ENCODE measurements at places on chromosomes 12 and 14.

DNA sequence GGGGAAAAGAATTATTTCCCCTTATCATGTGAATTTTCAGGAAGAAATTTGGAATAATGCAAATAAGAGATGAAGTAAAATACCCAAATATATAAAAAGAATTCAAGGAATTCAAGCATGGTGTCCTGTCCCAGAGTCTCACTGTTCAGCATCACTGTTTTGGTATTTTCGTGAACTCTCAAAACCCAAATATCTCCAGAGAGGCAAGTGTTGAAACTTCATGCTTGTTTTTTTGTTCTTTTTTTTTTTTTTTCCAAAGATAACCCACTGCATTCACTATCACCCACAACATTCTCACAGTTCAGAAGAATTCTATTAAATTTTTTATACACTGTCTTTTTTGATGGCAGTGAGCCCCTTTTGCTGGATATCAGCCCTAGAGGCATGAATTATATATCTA, 354.9 kb downstream of the DIO2 start:
- DNase-seq = no peak

DNA sequence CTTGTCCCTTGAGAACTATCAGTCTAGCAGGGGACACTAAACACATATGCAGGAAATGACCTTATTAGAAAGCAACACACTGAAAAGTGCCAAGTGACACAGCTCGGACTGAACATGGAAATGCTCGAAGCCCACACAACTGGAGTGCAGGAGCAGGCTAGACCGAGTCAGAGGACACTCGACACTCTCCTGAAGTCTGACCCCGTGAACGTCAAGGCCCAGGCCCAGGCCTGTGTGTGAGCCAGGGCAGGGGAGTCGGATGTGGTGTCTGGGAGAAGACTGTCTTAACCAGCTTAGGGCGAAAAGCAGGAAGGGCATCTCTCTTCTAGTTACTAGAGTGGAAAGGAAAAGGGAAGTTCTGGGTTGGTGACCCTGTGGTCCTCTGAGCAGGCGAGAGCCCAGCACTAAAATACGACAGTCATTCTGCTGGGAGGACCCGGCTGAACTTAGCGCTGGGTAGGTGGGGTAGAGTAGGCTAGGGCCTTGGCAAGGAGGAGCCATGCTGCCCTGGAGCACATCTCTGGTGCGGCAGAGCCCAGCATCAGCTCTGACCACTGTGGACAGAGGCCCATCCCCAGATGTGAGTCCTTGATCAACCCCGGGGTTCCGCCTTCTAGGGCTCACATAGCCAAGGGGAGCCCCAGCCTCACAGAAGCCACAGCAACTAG, 93.0 kb downstream of the NTF3 start:
- DNase-seq = no peak

- DNase-seq = no peak
Observed at GRCh38 chr12:13635709-13636108, 345.7 kb downstream of the GRIN2B start.

DNA sequence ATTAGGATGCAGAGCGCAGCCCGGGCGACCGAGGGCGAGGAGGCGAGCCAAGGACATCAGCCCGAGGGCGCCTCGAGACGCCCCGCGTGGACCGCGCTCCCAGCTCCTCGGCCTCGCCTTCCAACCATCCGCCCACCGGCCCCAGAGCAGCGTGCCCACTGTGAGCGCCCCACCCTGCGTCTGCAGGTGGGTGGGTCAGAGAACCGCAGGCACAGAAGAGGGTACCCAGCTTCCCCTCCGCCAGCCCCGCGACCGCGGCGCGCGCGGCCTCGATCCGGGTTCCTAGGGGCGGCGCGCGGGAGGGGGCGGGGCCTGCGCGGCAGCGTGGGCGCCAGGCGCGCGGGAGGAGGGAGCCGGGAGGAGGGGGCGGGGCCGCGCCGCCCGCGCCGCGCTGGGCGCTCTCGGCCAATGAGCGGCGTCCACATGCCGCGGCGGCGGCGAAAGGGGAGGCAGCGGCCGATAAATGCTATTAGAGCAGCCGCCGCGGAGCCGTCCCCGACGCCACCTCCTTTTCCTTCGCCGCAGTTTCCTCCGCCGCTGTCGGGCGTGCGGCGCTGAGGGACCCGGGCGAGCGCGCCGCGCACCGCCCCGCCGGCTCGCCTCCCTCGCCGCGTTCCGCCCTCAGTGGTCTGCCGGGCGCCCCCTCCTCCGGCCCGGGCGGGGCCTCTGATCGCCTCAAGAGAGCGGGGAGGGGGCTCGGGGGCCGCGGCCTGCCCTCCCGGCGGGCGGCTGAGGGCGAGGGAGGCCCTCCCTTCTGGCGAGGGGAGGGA, at the start of gene ATP2A2:
TSS of gene ATP2A2 (plus strand) at position 469 of the 770 bp plus-strand sequence. CDS start 543 bp downstream, outside the sequence.
- peak; percentile 82 for DNase-seq

- DNase-seq = no peak
Observed at GRCh38 chr12:115638733-115639647, 638.5 kb downstream of the MED13L start.

DNA sequence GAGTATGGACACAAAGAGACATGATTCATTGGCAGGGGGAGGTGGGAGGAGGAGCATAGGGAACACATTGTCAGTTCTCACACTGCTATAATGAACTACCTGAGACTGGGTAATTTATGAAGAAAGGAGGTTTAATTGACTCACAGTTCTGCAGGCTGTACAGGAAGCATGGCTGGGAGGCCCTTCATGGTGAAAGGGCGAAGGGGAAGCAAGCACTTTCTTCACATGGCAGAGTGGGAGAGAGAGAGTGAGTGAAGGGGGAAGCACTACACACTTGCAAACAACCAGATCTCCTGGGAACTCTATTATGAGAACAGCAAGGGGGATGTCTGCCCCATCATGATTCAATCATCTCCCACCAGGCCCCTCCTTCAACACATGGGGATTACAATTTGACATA, 391.8 kb downstream of the BMP4 start:
- DNase-seq = no peak

GRCh38 chr12:40152783-40153383, 47.0 kb upstream of the SLC2A13 start:
- DNase-seq = peak; percentile 55

- no peak for DNase-seq
Observed at GRCh38 chr12:22529281-22530060, 14.9 kb downstream of the C2CD5 start.

DNA sequence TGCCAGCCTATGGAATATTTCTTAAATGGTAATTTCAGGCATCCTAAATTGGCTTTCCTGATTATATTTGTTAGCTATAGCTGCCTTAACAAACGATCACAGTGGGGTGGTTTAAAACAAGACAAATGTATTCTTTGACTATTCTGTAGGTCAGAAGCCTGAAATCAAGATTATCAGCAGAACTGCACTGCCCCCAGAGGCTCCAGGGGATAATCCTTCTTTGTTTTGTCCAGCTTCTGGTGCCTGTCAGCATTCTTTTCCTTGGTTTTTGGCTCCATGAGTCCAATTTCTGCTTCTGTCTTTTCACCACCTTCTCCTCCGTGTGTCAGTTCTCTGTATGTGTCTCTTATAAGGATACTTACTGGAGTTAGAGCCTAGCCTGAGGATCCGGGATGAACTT, 1282.2 kb upstream of the USP15 start:
- no peak for DNase-seq

- no peak for DNase-seq
Observed at GRCh38 chr12:27237790-27238771, 6.0 kb upstream of the STK38L start.

- DNase-seq = no peak
Observed at GRCh38 chr12:123895451-123895850, 77.2 kb downstream of the CCDC92 start.

DNA sequence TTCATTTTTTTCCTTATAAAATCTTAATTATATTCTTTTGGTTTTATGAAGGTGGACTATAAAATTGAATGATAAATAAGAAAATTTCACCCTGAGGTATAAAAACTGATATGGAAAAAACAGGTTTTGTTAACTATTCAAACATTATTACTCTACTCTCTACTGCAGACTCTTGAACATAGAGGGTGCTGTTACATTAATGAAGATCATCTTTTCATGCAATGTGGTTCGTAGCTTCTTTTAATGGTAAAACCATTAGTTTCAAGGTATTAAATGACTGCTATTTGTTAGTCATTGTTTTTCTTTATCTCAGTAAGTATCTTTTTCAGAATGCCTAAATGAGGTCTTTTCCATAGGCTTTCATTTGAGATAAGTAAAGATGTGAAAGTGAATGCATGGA, 510.4 kb downstream of the SLC16A7 start:
- no peak for DNase-seq

GRCh38 chr12:91239481-91239880, 56.9 kb upstream of the DCN start:
- no peak for DNase-seq

- no peak for DNase-seq
Observed at GRCh38 chr12:16939871-16940306, 333.9 kb upstream of the LMO3 start.

- no peak for DNase-seq
Observed at GRCh38 chr12:85531341-85531740, 251.3 kb downstream of the ALX1 start.

DNA sequence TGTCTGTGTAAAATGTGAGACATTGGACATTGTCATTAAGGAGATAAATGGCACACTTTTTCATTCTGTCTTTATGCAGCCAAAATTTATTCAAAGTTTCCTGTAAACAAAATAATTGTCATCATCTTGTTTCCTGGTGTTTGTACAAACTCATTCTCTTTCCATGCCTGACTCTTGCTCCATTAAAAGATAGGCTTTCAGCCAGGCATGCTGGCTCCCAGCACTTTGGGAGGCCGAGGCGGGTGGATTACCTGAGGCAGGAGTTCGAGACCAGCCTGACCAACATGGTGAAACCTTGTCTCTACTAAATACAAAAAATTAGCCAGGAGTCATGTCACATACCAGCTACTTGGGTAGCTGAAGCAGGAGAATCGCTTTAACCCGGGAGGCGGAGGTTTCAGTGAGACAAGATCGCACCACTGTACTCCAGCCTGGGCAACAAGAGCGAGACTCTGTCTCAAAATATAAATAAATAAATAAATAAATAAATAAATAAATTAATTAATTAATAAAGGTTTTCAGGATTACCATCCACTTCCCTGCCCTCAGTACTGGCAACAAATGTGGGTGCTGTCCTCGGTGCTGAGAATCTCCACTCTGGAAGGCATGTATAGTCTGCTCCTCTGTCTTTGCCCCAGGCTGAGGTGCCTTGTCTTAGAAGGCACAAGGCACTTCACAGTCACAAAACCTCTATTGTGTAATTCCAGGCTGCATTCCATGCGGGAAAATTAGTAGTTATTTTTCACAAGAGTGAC, 83.2 kb downstream of the PAH start:
- DNase-seq = no peak

DNA sequence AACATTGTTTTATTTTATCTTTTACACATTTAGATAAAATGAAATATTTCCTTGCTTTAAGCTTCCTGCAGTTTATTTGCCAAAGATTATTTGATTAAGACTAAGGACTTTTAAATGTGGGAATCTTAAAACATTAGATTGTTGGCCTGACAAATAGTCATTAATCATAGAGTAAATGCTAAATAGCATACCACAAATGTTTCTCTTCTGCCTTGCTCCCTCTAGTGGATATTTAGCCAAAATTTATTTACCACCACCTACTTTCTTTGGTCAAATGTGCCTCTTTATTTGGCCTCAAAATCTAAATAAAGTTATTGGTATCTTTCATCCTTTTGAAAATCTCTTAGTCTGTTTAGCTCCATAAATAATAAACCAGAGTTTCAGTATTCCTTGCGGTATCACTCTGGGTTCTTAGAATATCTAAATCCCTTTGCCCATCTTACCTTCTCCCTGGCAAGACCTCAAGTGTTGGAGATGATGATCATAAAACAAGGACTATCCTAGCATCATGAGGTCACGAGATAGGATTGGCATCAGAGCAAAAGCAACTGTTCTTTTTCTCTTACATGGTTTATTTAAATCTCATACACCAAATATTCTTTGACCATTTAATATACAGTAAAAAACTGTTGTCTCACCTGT, 150.6 kb upstream of the AEBP2 start:
- DNase-seq = no peak

GRCh38 chr14:56120091-56120691, 2.0 kb downstream of the PELI2 start:
- DNase-seq = no peak

GRCh38 chr12:49970658-49971057, 2.1 kb upstream of the AQP6 start:
- DNase-seq = no peak

DNA sequence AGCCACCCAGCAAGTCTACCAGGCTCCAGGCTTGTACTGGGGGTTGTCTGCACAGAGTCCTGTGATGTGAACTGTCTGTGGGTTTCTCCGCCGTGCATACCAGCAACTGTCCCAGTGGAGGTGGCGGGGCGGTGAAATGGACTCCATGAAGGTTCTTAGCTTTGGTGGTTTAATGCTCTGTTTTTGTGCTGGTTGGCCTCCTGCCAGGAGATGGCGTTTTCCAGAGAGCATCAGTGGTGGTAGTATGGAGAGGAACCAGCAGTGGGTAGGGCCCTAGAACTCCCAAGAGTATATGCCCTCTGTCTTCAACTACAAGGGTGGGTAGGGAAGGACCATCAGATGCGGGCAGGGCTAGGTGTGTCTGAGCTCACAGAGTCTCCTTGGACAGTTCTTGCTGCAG, 303.8 kb downstream of the TMEM121 start:
- no peak for DNase-seq

GRCh38 chr14:68060198-68060597, 240.6 kb downstream of the RAD51B start:
- DNase-seq = no peak

- DNase-seq = no peak
Observed at GRCh38 chr12:95829395-95829794, 29.4 kb upstream of the SNRPF start.

DNA sequence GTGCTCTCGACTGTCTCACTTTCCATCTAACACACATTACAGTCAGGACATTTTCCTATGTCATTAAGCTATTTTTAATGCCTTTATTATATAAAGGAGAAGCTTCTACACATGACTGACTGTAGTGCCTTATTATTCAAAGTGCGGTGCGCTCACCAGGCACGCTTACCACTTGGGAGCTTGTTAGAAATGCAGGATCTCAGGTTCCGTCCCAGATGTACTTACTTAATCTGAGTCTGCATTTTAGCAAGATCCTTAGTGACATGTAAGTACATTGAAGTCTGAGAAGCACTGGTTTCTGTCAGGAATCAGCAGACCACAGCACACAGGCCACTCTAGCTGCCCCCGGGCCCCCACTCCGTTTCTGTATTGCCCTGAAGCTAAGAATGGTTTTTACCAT, 44.7 kb upstream of the MDM1 start:
- DNase-seq = no peak

DNA sequence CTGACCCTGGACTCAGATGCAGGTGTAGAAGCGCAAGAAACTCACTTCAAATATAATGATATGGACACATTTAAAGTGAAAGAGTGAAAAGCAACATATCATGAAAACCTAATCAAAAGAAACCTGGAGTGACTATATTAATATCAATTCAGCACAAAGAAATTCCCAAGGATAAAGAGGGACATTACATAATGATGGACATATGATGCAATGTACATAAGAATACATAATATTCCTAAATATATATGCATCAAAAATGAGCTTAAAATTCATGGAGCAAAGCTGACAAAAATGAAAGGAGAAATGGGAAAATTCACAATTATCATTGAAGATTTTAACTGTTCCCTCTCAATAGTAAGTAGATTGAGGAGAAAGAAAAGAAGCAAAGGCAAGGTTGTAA, 24.6 kb downstream of the PTPRR start:
- DNase-seq = no peak

- no peak for DNase-seq
Observed at GRCh38 chr14:98162856-98163805, 1108.9 kb downstream of the BCL11B start.
